ENCODE measurements at places on chromosomes 4 and X.

DNA sequence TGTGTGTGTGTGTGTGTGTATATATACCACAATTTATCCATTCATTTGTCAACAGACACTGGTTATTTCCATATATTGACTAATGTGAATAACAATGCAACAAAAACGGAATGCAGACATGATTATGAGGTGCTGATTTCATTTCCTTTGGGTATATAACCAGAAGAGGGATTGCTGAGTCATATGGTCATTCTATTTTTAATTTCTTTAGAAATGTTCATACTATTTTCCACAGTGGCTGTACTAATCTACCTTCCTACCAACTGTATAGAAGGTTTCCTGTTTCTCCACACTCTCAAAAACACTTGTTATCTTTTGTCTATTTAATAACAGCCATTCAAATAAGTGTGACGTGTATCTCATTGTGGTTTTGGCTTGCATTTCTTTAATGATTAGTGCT lies 269.9 kb downstream of the OPHN1 start:
- DNase-seq: no peak

DNA sequence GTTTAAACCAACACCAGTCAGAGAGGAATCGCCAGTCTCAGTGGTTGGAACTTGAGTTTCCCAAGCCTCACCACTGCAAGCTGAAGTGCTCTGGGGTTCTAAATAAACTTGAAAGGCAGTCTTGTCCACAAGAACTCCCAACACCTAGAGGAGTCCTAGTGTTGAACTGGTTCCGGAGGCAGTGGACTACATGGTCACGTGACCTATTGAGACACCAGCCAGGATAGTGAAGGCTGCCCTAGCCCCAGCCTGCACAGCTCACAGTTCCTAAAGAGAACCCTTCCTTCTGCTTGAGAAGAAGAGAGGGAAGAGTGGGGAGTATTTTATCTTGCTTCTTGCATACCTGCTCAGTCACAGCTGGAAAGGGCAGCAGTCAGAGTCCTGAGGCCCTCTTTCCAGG lies 1012.7 kb upstream of the ADGRL3 start:
- no peak for DNase-seq

GRCh38 chrX:154020536-154021115 lies 924 bp upstream of the IRAK1 start:
- DNase-seq: no peak

- no peak for DNase-seq
These were observed 37.8 kb upstream of the FUNDC1 start for GRCh38 chrX:44580466-44580865.

DNA sequence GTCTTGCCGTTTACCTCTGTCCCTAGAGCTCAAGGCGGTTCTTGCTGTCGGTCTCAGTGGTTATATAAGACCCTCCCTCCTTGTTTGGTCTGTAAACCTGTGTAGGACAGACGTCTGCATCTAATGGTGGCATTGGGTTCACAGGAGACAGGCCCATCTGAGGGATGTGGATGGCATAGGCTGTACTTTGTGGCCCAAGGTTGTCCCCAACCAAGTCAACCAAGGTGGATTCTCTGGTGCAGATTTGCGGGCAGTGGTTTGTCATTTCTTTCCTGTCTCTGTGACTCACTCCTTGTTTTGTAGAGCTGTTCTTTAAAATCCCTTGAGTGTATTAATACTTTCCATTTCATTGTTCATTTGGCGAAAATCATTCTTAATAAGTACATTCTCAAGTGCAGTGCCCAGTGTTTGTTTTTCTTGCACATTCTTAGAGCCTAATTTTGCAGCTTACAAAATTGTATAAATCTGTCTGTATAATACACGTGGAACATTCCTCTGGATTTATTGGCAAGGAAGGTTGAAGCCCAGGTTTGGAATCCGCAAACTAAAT lies 68.0 kb upstream of the TLR2 start:
- DNase-seq: no peak

- DNase-seq: no peak
These were observed 244.4 kb upstream of the JADE1 start for GRCh38 chr4:128565054-128565453.

GRCh38 chr4:128983771-128984485 lies 109.4 kb downstream of the SCLT1 start:
- DNase-seq: no peak
